Ascending aorta (tissue), 2 donors: ENCODE measurements at places on chromosomes 7 and 10.

DNA sequence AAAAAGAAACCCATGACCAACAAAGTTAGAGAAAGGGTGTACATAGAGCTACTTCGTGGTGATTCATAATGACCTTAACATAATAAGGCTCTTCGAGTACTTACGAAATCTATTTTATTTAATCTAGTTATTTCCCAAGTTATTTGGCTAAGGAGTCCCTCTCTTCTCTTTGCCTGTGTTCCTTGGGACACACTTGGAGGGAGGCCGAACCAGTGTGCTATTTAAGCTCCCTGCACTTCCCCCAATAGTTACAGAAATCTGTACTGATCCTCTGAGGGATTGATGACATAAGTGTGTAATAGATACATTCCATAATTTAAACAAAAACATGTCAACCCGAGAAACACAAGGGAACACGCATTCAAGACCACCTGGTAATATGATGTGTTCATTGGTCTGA is 351.1 kb downstream of the GATA3 start:
- no peak overlapping the region for H3K4me3 ChIP-seq
- no peaks in the 10 kb centered on the region for H3K27me3 ChIP-seq
- H3K36me3 ChIP-seq, result no peaks in the 10 kb centered on the region
- no peak for DNase-seq
- no peaks in the 10 kb centered on the region for H3K4me1 ChIP-seq

- H3K4me1 ChIP-seq, result peaks cover 12% of the 10 kb centered on the region
- no peaks in the 10 kb centered on the region for H3K27me3 ChIP-seq
- peaks cover 65% of the 10 kb centered on the region for H3K36me3 ChIP-seq
- no peak for DNase-seq
- H3K4me3 ChIP-seq, result no peak overlapping the region
Observed at GRCh38 chr10:125828311-125828710, 5.0 kb downstream of the BCCIP start.

DNA sequence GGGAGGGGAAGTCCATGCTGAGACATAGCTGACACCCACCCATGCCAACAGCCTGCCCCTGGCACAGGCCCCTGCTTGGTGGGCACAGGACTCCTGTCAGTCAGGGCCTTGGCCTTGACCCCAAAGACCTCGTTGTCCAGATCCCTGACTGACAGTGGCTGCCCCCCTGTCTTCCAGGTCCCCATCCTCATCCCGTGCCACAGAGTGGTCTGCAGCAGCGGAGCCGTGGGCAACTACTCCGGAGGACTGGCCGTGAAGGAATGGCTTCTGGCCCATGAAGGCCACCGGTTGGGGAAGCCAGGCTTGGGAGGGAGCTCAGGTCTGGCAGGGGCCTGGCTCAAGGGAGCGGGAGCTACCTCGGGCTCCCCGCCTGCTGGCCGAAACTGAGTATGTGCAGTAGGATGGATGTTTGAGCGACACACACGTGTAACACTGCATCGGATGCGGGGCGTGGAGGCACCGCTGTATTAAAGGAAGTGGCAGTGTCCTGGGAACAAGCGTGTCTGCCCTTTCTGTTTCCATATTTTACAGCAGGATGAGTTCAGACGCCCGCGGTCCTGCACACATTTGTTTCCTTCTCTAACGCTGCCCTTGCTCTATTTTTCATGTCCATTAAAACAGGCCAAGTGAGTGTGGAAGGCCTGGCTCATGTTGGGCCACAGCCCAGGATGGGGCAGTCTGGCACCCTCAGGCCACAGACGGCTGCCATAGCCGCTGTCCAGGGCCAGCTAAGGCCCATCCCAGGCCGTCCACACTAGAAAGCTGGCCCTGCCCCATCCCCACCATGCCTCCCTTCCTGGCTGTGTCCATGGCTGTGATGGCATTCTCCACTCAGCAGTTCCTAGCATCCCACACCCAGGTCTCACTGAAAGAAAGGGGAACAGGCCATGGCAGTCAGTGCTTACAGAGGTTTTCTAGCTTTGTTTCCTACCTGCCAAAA is 197.2 kb downstream of the EBF3 start:
- no peaks in the 10 kb centered on the region for H3K27me3 ChIP-seq
- H3K4me3 ChIP-seq, result no peak overlapping the region
- DNase-seq, result no peak
- H3K4me1 ChIP-seq, result no peaks in the 10 kb centered on the region
- H3K36me3 ChIP-seq, result peaks cover 16% of the 10 kb centered on the region

DNA sequence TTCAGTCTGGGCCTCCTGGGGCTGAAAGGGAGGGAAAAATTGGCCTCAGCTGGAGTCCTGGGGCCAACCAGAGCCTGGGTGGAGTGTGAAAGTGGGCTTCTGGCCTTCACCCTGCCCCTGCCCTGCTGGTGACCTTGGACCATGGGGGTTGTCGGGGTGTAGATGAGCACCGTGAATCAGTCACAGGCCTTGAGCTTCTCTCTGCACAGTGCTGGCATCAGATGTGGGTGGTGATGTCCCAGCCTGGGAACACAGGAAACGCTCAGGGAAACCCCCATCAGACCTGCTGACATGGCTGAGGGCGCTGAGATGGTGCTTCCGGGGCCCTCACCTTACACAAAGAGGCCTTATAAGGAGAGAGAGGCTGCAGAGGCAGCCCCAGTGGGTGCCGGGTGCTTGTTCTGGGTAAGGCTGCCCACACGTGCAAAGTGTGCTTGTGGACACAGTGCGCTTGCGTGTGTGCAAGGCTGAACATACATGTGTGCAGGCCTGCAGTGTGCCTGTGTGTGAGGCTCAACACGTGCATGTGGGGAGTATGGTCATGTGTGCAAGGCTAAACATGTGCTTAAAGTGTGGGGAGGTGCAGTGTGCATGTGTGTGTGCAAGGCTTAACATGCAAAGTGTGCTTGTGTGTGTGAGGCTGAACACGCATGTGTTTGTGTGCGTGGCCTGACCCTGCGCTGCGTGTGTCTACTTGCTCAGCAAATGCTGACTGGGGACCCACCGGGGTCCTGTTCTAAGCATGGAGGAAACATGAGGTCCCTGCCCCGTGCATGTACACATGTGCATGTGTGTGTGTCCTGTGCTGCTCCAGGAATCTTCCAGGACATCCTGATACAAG is 6.5 kb downstream of the ARPC1B start:
- no peaks in the 10 kb centered on the region for H3K27me3 ChIP-seq
- H3K4me3 ChIP-seq, result no peak overlapping the region
- H3K36me3 ChIP-seq, result peaks cover 14% of the 10 kb centered on the region
- peak overlapping the region; percentile 93 for H3K27ac ChIP-seq

DNA sequence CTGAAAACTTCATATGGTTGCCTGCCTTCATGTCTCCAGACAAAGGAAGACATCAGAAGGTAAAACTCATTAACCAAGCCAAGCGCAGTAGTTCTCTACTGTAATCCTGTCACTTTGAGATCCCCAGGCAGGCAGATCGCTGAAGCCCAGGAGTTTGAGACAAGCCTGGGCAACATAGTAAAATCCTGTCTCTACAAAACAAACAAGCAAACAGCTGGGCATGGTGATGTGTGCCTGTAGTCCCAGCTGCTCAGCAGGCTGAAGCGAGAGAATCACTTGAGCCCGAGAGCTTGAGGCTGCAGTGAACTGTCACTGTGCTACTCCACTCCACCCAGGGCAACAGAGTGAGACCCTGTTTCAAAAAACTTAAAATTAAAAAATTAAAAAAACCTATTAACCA is 467.4 kb upstream of the SORCS1 start:
- H3K27ac ChIP-seq, result no peak overlapping the region
- H3K4me3 ChIP-seq, result no peak overlapping the region
- H3K36me3 ChIP-seq, result no peaks in the 10 kb centered on the region
- DNase-seq, result no peak
- H3K27me3 ChIP-seq, result no peaks in the 10 kb centered on the region

DNA sequence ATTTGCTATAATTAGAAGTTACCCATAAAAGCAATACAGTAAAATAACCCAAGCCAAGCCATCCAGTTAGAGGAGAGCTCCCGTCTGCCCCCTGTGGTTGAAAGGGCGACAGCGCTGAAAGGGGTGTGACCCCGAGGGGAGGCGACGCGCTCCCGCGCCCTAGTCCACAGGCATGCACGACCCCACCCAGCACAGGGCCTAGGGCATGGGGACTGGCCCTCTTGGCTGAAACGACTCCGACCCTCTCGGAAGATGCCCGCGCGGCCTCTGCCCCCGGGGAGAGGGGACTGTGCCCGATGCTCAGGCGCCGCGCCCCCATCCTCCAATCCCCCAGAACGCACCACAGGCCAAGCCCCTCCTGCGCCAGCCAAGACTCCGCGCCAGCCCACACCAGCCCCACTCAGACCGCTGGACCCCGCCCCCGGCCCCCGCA is 64.0 kb downstream of the CSGALNACT2 start:
- H3K27me3 ChIP-seq, result no peaks in the 10 kb centered on the region
- peak; percentile 61 for DNase-seq
- H3K4me1 ChIP-seq, result no peaks in the 10 kb centered on the region
- no peaks in the 10 kb centered on the region for H3K36me3 ChIP-seq

DNA sequence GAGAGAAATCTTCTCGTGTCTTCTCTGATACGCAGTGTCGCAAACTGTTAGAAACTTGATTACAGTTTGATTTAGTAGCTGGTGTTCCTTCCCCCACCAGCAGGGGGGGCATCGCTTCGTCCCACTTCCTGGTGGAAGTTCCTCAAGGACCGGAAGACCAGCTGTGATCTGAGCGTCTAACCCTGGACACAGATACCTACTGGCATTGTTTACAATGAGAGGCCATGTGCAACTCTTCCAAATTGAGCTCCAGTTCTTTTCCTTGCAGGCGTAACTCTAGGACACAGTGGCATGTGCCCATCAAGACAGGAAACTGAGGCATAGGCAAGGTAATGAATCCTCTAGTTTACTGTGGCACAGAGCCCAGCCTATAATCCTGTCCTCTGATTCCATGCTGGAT is 219.0 kb downstream of the CCDC3 start:
- H3K4me3 ChIP-seq, result no peak overlapping the region
- H3K27me3 ChIP-seq, result no peaks in the 10 kb centered on the region
- no peak overlapping the region for H3K27ac ChIP-seq
- no peak for DNase-seq
- H3K4me1 ChIP-seq, result no peaks in the 10 kb centered on the region

GRCh38 chr10:129528376-129528978 is 61.4 kb downstream of the MGMT start:
- no peak overlapping the region for H3K4me3 ChIP-seq
- peaks cover 4% of the 10 kb centered on the region for H3K4me1 ChIP-seq
- H3K27me3 ChIP-seq, result no peaks in the 10 kb centered on the region
- DNase-seq, result no peak
- H3K36me3 ChIP-seq, result no peaks in the 10 kb centered on the region

DNA sequence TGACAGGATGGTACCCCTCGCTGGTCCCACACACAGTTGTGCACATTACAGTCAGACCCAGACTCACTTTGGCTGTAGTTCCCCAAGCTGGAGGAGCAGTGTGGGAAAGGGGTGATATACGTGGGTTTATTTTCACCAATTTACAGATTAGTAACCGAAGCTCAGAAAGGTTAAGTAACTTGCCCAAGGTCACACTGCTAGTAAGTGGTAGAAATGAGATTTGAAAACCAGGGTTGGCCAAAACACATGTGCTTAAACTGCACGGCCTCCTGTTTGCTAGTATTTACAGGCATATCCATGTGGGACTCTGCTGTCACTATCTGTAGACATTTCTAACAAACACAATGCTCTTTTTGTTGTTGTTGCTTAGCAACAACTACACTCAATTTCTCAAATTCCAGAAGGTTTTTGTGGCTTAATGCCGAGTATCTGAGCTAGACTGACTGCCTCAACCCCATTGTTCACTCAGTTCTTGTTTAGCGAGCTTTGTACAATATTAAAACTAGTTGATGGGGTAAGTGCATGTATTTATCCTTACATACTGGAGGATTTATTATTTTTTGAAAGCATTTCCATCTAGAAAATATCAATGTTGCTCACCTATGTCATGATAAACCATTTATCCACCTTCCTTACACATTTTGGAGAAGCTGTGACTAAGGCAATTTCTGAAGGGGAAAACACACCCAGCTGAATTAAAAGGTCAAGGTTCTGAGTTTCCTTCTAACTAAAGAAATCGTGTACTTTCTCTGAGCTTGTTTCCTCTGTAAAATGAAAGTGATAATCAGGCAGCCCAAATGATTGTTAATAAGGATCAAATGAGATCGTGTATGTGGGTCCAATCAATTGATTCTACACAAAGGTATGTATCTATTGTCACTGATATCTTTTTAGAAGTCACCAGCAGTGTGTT is 5.3 kb upstream of the TMEM139 start:
- H3K27me3 ChIP-seq, result no peaks in the 10 kb centered on the region
- H3K4me3 ChIP-seq, result peak overlapping the region; percentile 10
- no peaks in the 10 kb centered on the region for H3K36me3 ChIP-seq
- no peak for DNase-seq

DNA sequence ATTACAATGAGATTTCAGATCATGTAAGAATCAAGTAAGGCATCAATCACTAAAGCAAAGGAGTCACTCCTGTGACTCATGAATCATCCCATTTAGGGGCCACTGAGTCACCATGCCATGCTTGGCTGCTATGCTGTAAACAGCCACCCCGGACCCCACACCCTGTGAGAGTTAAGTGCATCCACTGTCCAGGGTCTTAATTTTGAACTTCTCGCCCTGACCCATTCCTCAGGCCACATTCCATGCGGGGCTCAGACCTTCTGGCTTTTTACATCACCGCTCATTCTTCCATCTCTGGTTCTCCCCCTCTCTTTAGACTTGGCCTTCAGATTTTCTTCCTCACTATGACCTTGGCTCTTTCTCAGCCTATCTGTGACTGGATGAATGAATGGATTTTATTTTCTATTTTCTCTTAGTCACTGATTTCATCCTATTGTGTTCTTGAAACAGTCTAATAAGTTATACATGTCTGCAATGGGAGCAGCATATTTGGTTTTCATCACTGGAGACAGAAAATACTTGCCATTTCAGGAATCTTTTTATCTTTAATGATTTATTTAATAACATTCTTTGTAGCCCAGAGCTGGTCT is 239.6 kb downstream of the SKIDA1 start:
- no peaks in the 10 kb centered on the region for H3K36me3 ChIP-seq
- no peaks in the 10 kb centered on the region for H3K27me3 ChIP-seq
- no peak overlapping the region for H3K27ac ChIP-seq
- no peak overlapping the region for H3K4me3 ChIP-seq
- no peaks in the 10 kb centered on the region for H3K4me1 ChIP-seq

DNA sequence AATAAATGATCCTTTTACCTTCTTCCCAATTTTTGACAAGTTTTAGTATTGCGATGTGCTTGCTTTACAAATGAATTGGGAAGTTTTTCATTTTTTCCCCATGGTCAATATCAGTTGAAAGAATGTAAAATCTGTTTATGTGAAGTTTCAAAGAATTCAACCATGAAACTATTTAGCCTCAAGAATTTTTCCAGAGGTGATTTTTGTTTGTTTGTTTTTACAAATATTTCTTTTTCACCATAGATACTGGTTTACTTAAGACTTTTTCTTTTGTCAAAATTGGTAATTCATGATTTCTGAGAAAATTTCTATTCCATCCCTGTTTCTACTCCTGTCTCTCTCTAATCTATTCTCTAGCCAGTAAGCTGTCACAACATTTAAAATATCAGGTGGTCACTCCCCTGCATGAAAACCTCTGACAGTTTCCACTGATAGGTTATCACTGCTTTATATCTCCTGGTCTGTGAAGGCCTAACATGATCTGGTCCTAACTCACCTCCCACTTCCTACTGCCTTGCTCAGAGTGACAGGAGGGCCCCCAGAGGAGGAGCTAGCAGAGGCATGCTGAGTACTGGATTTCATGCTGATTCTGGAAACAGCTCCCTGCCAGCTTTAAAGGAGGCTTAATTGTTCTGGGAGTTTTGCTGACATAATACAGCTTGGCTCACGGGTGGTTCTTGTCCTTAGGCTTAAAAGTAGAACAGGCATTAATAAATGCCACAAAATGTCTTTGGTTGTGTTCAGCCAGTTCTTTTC is 7.6 kb upstream of the ARMS2 start:
- no peak overlapping the region for H3K27ac ChIP-seq
- no peaks in the 10 kb centered on the region for H3K4me1 ChIP-seq
- no peak for DNase-seq
- no peak overlapping the region for H3K4me3 ChIP-seq
